ENCODE measurements at places on chromosomes 7 and 10.

DNA sequence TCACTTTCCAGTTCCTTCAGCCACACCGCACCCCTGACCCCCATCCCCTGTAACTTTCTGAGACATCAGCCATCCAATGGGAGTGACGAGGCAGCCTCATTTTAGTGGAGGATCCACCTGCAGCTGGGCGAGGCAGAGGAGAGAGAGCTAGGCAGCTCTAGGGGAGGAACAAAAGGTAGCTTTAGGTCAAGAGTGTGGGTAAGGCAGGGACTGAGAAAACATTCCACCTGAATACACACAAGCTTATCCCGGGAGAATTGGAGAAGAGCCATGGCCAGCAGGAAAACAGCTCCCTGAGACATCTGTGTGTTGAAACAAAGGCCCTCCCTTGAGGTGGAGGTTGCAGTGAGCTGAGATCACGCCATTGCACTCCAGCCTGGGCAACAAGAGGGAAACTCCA, 6.7 kb upstream of the KLRG2 start:
- no peak for DNase-seq

- DNase-seq = no peak
Observed at GRCh38 chr10:102426803-102427287, 5.5 kb downstream of the CUEDC2 start.

- DNase-seq = no peak
Observed at GRCh38 chr7:3432911-3433310, 131.9 kb downstream of the SDK1 start.

GRCh38 chr10:3783682-3784432, 1.2 kb downstream of the KLF6 start:
- DNase-seq = peak; percentile 82

DNA sequence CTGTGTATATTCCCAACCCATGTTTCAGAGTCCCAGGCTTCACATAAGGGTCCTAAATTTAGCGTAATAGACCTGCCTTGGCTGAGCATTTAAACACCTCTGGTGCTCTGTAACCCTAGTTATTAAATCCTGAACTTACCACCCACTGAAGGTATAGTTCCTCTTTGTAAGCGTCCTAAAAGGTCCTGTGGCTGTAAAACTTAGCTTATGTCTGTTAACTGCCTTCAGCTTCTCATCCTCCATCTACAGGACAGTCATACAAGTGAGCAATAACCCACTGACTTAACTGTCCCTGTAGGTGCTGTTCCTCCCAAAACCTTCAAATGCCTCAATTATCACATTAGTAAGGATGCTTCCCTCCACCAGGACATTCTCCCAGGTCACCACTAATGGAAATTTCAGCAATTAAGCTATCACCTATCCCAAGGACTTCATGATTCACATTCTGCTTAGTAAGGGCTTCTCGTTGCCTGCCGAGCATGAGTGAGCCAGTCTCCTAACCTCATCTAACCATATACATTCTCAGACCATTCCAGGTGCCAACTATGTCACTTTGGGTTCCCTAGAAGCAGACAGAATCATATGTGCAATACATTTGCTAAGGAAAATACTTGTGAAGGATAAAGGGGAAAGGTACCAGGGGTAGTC, 55.8 kb downstream of the CASD1 start:
- DNase-seq = no peak

DNA sequence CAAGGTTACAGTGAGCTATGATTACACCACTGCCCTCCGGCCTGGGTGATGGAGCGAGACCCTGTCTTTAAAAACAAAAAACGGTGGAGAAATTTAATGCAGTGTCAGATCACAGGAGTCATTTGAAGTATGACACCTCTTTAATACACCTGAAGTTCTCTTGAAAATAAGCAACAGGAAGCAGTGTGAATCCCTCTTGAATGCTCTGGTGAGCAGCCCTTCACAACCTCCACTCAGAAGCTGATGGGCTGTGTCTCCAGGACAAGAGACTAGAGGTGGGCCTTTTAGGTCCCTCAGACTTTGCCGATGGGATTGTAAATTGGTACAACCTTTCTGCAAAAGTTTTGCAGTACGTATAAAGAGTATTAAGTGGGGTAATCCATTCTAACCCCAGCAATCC, 50.1 kb downstream of the CYP26A1 start:
- no peak for DNase-seq

GRCh38 chr7:74633451-74633921, 24.0 kb upstream of the GTF2I start:
- DNase-seq = no peak

DNA sequence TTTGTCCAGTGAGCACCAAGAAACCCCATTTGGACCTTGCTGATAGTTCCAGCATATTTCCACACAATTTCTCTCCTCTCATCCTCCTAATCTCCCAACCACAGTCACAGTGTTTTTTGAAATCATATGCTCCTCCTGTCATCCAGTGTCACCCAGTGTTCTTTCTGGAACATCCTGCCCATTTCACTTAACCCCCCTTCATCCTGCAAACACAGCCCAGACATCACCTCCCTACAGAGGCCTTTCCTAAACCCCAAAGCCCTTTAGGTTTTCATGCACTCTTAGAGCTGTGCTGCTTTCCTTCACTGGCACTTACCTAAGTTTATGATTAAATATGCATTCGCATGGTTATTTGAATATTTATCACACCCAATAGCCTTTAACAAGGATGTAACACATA, 1158.0 kb upstream of the C7orf33 start:
- no peak for DNase-seq

GRCh38 chr7:22093001-22093400, 147.3 kb upstream of the CDCA7L start:
- no peak for DNase-seq

- DNase-seq = no peak
Observed at GRCh38 chr7:142168746-142169145, 57.2 kb downstream of the MGAM2 start.

DNA sequence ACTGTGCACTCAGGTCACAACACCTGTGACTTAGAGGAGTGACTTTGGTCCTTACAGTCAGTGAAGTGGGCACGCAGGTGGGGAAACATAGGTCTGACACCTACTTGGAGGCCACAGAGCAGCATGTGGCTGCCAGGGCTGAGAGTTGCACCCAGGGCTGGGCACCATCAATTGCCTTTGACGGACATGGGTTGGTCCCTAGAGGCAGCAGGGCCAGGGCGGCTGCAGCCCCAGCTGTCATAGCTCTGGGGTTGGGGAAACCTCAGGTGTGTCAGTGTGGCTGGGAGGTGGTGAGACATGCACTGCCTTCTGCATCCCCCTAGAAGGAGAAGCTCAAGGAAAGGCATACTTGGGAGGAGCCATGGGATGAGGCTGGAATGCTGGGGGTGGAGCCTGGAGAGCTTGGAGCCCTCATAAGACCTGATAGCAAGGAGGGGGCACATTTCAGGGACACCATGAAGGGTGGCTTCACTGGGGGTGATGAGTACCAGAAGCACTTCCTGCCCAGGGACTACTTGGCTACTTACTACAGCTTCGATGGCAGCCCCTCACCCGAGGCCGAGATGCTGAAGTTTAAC, at the start of gene INMT:
Gene INMT, plus strand, starts transcription at position 440 of the 578 bp plus-strand sequence. Its CDS starts 16 bp downstream, at position 456.
- DNase-seq = peak; percentile 54

DNA sequence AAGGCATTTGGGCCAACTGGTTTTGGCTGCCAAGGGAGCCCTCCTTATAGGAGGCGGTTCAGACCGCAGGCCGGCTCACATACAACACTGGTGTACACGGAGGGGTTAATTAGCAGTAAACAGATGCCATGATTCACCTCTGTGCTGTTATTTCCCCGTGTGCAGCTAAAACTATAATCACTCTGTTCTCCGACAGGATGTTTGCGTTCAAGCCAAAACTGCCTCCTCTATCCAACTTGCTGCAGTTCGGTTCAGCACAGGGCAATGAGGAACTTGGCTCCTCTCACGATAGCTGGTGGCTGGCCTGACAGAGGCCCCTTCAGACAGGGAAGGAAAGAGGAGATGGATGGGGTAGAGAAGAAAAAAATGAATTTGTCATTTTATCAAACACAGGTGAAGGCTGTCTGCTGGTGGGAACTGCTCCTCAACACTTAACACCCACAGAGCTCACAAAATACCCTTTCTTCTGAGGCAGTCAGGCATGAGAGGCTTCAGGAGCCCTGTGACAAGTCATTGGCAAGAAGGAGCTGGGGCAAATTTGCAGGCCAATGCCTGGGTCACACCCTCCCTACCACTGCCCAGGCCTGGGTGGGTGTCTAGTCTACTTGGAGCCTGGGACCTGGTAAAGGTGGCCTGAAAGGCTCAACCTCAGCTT, 24.0 kb downstream of the KCNMA1 start:
- DNase-seq = no peak

- DNase-seq = no peak
Observed at GRCh38 chr10:129322933-129323820, 143.9 kb upstream of the MGMT start.

- DNase-seq = no peak
Observed at GRCh38 chr7:47291461-47292081, 290.3 kb downstream of the TNS3 start.

- no peak for DNase-seq
Observed at GRCh38 chr10:86205306-86206239, 161.0 kb downstream of the GRID1 start.

GRCh38 chr7:22487978-22488642, 11.9 kb downstream of the STEAP1B start:
- no peak for DNase-seq

DNA sequence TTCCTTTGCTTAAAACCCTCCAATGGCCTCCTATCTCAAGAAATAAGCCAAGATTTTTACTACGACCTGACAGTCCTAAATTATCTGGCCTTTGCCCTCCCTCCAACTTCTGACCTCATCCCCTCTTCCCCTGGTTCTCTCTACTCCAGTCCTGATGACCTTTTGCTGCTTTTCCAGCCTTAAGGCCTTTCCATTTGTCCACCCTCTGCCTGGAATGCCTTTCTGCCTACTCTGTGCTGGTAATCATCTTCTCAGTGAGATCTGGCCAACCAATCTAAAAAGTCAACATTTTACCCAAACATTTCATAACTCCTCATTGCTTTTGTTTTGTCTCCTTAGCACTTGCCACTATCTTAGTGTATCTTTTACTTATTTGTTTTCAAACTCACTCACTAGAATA, 75.7 kb downstream of the VPS41 start:
- no peak for DNase-seq

DNA sequence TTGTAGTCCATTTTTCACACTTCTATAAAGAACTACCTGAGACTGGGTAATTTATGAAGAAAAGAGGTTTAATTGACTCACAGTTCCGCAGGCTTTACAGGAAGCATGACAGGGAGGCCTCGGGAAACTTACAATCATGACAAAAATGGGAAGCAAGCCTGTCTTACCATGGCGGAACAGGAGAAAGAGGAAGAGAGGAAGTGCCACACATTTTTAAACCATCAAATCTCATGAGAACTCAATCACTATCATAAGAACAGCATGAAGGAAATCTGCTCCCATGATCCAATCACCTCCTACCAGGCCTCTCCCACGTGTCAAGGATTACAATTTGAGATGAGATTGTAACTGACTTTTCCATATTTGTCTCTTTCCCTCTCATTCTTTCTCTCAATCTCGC, 9.3 kb upstream of the PNPLA8 start:
- no peak for DNase-seq

- DNase-seq = peak; percentile 89
Observed at GRCh38 chr10:75408911-75409885, 7.6 kb upstream of the ZNF503 start.

DNA sequence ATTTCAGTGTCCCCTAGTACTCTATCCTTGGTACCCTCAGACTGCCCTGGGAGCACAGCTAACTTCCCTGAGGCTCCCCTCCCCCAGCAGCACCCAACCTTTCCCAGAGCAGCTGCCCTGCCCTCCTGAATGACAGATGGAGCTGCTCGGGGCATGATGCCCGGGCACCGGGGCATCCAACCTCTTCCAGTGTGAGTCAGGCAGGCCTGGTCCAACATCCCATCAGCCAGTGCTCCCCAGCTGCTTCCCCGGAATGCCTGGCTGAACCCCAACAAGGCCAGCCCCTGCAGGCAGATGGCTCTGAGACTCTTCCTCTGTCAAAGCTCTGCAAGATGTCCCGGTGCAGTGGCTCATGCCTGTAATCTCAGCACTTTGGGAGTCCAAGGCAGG, 11.9 kb upstream of the TSPAN15 start:
- no peak for DNase-seq

DNA sequence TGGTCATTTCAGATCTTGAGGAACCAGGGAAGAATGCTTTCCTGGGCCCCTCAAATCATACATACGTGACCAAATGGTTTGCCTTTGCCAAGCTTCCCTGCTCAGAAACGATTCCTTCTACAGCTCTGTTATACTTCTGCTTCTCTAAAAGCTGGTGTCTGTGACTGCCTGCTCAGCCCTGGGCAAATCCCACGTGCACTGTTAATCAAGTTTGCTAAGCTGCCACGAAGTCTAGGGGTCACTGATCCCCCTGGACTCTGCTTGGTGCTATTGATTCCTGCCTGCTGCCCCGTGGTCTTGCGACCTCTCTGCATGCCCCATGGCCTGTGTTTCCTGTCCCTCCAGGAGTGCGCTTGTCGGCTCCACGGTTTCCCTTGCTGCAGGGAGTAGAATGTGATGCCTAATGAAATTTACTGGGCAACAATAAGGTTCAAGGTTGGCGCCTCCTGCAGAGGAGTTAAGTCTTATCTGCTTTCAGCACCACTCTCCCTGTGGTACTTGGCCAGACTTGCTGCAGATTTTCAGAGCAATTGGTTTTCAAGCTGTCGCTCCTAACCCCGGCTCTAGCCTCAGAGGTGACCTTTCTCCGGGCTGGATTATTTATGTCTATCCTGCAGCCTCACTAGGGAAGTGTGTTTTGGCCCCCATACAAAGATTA, 201.6 kb upstream of the FZD8 start:
- peak; percentile 27 for DNase-seq

- DNase-seq = no peak
Observed at GRCh38 chr7:53947732-53948131, 594.4 kb upstream of the VSTM2A start.

- DNase-seq = no peak
Observed at GRCh38 chr10:10500937-10501336, 516.7 kb upstream of the CELF2 start.

GRCh38 chr7:111705807-111706206, 143.5 kb upstream of the IMMP2L start:
- no peak for DNase-seq

DNA sequence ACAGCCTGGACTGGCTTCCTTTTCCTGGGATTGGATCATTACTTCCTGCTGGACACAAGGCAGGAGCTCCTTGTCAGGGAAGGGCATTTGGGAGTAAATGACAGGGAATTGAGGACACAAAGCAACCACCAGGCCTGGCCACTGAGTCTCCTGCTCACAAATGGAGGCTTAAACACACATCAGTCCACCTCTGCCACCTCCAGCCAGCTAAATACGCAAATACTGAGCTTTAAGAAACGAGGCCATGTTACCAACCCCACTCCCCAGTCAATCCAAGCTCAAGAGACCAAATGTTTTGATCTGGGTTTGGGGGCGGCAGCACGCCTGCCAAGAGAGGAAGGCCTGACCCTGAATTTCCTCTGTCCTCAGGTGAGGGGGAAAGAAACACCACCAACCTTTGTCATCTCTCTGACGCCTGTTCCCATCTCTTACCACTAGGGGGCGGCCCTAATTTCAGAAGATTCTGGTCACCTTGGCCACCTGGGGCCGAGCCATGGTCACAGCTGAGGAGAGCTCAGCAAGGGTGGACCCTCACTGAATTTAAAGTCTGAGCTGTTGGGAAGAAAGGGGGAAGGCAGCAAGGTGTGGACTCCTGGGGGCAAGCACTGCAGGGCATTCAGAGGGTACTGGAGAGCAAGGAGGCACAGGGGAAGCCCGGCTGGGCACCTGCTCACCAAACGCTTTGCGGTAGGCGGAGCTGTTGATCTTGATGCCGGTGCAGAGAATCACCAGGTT, 16.5 kb downstream of the AIFM2 start:
- peak; percentile 47 for DNase-seq

Measured in left ventricle myocardium superior (tissue), 1 donor.